Stimulated activated CD4-positive, alpha-beta T cell treated with anti-CD3 and anti-CD28 coated beads, TNF-alpha, amount 100 ng/mL, for 1 hour (primary cell): ENCODE measurements at places on chromosomes 6 and 20.

DNA sequence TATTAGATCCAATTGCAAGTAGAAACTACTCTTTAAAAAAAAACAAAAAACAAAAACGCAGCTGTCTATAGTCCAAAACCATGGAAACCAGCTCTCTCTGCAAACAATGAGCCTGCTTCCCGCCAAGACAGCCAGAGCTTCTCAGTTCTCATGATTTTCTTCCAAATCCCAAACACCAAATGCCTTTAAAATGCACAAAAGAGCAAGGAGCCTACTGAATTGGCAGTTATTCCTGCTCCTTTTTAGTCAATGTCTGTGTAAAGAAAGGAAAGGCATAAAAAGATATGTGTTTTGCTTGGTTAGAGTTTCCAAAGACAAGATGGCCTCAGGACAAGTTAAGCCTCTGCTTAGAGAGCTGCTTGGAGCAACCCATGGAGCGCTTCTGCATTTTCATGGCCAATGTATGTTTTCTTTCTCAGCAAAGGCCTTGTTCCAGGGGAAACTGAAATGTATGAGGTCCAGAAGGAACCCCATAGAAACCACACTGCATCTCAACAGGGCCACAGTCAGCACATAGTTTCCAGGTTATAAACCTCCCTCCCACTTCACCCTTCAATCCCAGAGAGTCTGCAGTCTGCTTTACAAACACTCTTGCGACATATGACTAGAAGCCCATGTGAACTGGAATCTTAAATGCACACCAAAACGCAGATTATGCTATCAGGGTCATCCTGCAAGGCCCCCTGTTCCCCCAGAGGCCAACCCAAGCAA, 209.3 kb upstream of the TAB2 start:
- no peak for DNase-seq

DNA sequence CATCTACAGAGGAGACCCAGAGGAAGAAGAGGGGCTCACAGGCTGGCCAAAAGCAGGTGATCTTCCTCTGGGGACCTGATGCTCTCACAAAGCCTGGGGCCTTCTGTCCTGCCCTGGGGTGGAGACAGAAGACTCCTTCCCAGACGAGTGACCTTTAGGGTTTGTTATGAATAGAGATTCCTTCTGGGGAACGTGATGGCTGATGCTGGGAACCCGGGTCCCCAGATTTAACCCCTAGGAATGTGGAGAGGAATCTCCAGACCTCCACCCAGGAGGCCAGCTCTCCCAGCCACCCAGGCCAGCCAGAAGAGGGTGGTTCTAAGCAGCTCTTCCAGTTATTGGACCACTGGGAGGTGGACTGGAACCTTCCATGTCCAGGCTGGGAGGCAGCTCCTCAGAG, 16.8 kb upstream of the CCN5 start:
- DNase-seq = no peak

GRCh38 chr6:39075807-39076622, 27.4 kb downstream of the GLP1R start:
- DNase-seq = no peak

DNA sequence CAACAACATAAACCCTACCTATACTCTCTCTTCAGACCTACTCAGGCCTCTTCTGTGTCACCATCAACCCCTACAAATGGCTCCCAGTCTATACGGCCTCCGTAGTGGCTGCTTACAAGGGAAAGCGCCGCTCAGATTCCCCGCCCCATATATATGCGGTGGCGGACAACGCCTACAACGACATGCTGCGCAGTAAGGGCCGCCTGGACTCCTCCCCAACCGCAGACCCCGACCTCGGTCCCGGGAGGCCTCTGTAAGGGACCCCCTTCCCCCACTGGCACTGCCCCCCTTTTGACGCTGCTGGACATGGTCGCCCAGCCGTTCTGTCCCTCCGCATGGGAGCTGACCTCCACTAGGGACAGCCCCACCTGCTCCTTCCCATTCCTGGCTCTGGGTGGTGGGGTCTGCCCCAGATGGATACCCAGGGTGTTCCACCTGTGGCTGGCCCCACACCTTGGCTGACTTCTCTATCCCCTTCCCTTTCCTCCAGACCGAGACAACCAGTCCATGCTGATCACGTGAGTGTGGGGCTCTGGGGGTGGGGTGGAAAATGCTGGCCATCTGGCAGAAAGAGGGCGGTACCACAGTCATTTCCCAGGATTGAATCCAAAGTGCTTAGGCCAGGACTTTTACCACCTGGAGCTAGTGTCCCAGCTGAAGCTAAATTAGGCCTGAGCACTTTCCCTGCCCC, 25.0 kb downstream of the MYH7B start:
- DNase-seq = no peak

GRCh38 chr6:131251590-131252199, 116.4 kb downstream of the AKAP7 start:
- DNase-seq = no peak

GRCh38 chr20:62302341-62303061, at the start of gene ADRM1:
Gene ADRM1 (plus strand): TSS chr20:62302997. CDS start chr20:62303569, 572 bp downstream.
- peak; percentile 89 for DNase-seq

DNA sequence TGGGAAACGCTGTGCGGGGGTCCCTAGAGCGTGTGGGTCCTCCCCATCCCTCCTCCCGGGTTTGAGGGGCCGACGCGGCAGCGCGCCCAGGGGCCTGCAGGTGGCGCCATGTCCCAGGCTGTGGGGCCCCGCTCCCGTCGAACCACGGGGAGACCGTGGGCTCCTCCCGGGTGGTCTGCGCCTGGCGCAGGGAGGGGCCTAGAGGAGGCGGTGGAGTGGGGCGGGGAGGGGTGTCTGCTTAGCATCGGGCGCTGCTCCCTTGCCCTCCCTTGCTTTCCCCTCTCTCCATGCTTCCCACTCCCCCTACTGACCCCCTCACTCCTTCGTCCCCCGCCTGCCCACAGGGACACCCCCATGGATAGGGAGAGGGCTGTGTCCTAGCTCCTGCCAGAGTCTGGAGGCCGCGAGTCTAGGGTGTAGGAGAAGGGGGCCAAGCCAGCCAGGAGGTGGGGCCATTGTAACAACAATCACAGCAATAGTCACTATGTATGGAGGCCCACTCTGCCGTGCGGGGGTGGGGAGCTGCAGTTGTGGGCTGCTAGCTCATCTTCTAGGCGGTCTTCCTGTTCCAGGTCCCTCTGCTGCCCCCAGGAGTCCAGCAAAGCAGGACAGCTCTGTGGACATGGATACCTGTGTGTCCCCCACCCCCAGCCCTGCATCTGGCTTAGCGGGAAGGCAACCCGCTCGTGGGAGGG, 51.7 kb downstream of the CHMP4B start:
- DNase-seq = no peak

DNA sequence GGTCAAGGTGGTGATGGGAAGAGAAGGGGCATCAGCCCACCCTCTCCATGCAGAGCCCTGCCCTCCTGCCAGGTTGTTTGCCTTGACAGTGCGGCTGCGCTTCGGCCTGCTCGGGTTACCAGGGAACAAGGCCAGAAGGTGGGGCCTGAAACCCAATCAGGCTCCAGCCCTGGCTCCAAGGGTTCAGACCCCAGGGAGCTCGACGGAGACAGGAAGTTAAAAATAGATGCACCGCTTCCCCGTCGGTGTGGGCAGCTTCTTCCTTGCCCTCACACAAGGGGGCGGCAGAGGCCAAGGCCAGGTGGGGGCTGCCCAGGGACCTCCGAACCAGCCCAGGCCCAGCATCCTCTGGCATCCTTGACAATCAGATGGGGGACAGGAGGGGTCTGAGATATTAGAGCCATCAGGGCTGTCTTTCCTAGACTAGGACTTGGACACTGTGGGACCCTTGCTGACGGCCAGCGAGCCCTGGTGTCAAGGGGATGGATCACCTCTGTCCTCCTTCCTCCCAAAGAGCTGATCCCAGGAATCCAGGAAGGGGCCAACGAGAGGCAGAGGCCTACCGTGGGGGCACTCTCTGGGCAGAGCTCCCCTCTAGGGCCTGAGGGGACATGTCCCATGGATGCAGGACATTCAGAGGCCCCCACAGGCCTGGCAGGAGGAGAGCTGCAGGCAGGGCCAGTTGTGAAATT, 65.2 kb downstream of the RIPOR3 start:
- no peak for DNase-seq

DNA sequence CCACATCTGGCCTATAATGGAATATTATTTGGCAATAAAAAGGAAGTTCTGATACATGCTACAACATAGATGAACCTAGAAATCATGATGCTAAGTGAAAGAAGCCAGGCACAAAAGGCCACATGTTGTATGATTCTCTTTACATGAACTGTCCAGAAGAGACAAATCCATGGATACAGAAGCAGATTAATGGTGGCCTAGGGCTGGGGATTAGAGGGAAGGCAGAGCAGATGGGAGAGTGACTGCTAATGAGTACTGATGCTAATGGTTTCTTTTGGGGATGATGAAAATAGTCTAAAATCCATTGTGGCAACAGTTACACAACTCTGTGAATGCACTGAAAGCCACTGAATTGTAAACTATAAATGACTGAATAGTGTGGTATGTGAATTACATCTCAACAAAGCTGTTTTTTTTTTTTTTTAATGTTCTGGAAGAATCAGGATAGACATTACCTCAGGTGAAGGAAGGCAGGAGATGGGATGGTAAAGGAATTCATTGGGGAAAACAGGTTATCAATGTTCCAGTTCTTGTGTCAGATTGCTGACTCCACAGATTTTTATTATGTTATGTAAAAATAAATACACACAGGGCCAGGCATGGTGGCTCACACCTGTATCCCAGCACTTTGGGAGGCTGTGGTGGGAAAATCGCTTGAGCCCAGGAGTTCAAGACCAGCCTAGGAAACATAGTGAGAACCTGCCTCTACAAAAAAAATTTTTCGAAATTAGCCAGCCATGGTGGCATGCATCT, 8.9 kb upstream of the SOX12 start:
- no peak for DNase-seq

DNA sequence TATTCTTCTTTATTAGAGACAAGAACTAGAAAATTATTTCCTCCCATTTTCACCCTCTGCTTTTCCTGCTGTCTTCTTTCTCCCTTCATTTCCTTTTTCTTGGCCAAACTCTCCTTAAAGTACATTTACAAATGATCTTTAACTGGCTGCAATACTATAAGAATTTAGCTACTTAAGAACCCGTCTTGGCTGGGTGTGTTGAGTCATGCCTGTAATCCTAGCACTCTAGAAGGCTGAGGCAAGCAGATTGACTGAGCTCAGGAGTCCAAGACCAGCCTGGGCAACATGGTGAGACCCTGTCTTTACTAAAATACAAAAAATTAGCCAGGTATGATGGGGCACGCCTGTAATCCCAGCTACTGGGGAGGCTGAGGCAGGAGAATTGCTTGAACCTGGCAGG, 39.3 kb upstream of the SRPK1 start:
- DNase-seq = no peak

DNA sequence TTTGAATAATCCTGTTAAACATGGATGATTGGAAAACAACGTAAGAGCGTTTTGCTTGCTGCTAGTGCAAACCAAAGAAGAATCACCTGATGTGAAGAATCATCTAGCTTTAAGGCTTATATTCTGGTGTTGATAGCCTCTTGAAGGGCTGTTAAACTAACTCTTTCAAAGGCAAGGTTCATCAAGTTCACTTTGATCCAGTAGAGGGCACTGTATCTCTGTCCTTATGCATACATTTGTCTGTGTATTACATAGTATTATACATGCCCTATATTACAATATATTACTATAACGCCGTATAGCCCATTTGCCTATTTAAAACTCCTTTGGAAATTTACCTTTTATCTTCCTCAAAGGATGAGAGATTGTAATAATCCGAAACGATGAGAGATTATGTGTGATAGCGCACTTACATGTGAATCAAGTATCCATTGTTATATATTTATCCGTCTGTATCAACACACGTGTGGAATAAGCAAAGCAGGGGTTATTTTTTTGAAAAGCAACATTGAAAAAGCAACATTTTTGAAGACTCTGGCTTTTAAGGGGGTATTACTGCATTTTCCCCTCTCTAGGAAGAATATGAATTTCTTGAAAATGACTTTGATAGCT, 50.8 kb upstream of the NRN1 start:
- no peak for DNase-seq

GRCh38 chr6:158476389-158476788, 83.5 kb upstream of the TMEM181 start:
- no peak for DNase-seq

DNA sequence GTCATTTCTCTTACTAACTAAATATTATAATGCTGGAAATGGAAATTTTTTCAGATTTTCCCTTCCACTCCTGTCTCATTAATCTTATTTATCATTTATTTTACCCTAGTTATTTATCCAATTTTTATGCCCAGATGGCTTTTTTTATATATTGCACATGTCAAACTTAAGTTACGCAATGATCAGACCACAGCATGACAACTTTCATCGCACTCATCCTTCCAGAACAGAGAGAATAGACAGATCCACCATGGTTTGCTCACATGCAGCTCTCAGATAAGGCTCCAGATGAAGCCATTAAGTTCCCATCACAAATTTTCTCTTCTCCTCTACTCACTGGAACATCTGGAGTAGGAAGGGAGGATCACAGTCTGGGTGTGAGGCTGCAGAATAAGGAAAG, 48.7 kb downstream of the MAP7 start:
- DNase-seq = no peak

GRCh38 chr6:90939906-90940305, 353.0 kb upstream of the MAP3K7 start:
- DNase-seq = no peak

- no peak for DNase-seq
These were observed 1847.3 kb upstream of the DEFB115 start for GRCh38 chr20:29409833-29410805.

DNA sequence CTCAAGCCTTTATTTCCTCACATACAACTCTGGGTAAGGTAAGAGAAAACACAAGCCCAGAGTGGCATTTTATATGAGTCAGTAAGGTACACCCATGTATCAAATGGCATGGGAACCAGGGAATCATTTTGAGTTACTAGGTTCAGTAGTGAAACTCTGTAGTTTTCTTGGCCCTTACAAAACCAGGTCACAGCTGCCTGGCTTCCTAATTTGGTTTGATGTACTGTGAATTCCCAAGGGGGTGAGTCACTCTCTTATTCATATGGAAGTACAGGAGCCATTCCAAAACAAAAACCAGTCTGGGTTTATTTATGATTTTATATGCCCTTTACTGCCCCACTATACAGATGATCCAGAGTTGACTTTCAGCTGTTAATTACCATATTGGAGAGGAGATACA, 70.7 kb downstream of the PDE7B start:
- DNase-seq = no peak

GRCh38 chr6:24990236-24990845, 54.6 kb upstream of the RIPOR2 start:
- DNase-seq = no peak

- DNase-seq = no peak
These were observed 27.3 kb upstream of the HFE start for GRCh38 chr6:26059941-26060340.

GRCh38 chr6:55696041-55696440, 117.0 kb upstream of the HMGCLL1 start:
- DNase-seq = no peak
